CD4-positive, alpha-beta T cell treated with Interleukin-4 for 1 hour (primary cell): ENCODE measurements at places on chromosomes 2 and 18.
A peak's percentile ranks its signal among the peaks of the same experiment; 100 is the strongest.

GRCh38 chr2:96506907-96507240, 1.7 kb upstream of the NEURL3 start:
- DNase-seq, result no peak

GRCh38 chr2:138829326-138829919, 49.2 kb upstream of the NXPH2 start:
- DNase-seq, result peak; percentile 25

DNA sequence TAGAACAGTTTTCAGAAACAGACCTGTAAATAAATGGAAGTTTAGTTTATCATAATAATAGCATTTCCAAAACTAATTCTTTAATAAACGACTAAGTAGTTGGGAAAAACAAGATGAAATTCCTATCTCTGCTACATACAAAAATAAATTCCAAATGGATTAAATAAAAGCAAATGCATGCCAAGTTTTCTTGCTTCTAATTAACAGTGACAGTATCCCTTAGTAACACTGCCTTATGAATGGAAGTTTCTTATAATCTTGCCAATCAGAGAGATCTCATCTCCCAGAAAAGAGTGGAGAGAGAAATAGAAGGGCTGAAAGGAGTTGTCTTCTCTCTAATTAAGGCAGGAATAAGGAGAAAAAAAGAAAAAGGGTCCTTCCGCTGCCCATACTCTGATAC, 133.9 kb downstream of the GFPT1 start:
- no peak for DNase-seq

DNA sequence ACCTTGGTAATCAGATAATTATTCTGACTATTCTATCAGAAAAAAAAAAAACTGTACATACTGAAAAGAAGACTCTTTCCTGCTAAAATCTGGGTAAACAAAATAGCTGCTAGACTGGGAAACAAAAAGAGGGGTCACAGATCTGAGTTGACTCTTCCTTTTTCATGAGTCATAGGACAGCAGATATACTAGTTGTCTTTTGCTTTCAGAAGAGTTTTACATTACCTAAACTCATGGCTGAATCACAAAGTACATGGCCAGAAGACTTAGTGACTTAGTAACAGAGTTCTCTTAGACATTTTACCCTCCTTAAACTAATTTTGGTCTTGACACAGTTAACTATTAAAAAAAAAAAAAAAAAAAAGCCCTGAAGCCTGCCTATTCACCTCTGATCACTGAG, 834.0 kb upstream of the FSHR start:
- DNase-seq, result no peak

DNA sequence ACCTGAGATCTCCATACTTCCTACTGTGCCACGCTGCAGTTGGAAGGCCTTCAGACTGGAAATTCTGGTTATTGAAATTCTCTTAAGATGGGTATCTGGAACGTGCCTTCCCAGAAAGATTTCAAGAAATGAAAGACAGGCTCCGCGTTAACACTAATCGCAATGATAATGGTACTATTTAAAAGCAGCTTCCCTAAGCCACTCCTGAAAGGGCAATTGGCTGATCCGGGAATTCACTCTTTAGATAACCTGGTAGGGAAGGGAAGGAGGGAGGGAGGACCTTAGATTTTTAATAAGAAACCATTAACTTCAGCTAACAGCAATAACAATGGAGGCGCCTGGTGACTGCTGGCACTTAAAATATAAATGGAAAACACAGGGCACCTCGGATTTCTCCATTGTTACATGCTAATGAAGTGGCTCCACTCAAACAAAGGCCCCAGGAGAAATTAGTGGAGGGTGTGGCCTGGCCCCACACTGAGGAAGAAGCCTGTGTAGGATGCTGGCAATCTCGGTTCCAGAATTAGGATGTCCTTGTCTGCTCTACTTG, 22.5 kb upstream of the MTA3 start:
- no peak for DNase-seq

- DNase-seq, result no peak
These were observed 84.5 kb upstream of the SNTG2 start for GRCh38 chr2:866009-866680.

- DNase-seq, result no peak
These were observed 36.1 kb downstream of the INSIG2 start for GRCh38 chr2:118124288-118124891.
